Spleen (tissue), 13 donors: ENCODE measurements at places on chromosomes 5 and 9. TPM values are rescaled to one million over a fixed set of nuclear protein-coding genes. Genes with fewer than 3 reads are reported as not detected.

GRCh38 chr9:129761901-129762369, 9.1 kb upstream of the PTGES start:
- H3K27me3 ChIP-seq = no peaks in the 10 kb centered on the region
- peaks cover 20% of the 10 kb centered on the region for H3K4me1 ChIP-seq
- no peak for DNase-seq
- peak overlapping the region; percentile 67 for H3K27ac ChIP-seq
- H3K4me3 ChIP-seq = no peak overlapping the region
- H3K36me3 ChIP-seq = no peaks in the 10 kb centered on the region

DNA sequence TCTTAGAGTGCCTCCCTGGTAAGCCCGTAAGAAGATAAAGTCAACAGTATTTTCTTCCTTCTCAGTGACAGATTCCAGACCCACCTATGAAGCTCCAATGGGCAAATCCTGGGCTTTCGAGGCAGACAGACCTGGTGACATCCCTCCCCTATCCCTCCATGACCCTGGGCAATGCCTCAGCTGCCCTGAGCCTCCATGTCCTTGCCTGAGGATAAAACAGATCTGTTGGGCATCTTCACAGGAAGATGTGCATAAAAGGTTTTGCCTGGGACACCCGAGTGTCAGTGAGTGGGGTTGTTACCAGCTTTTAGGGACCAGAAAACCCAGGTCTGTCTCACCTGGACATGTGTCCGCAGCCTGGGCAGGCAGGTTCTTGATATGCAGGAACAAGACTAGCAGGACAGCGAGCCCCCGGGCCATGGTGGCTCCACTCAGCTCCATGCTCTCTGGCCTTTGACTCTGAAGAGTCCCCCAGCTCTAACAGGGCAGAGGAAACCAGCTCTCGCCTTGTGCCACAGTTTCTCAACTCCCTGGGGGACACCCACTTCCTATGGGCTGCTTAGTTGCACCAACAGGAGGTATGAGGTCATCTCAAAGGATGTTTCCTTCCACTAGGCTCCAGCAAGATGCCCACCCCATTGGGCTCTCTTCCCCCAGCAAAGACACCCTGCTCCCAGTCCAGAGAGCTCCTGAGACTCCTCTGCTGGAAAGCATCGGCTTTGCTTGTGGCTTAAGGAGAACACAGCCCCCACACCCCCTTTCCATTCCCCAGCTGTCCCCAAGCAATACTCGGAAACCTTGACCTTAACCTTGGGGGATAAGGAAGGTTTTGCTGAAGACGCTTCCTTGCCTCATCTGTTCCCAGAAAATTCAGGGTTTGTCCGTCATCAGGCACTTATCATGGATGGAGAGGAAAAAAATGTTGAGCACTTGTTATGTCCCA, at the start of gene FCN1:
Gene FCN1 (minus strand): TSS at position 482 of the 943 bp plus-strand sequence. CDS start 41 bp downstream, at position 441.
- peaks cover 45% of the 10 kb centered on the region for H3K4me1 ChIP-seq
- peak; percentile 75 for DNase-seq
- no peak within 1 kb of the TSS for H3K27ac ChIP-seq
- no peaks in the 10 kb centered on the region for H3K36me3 ChIP-seq

DNA sequence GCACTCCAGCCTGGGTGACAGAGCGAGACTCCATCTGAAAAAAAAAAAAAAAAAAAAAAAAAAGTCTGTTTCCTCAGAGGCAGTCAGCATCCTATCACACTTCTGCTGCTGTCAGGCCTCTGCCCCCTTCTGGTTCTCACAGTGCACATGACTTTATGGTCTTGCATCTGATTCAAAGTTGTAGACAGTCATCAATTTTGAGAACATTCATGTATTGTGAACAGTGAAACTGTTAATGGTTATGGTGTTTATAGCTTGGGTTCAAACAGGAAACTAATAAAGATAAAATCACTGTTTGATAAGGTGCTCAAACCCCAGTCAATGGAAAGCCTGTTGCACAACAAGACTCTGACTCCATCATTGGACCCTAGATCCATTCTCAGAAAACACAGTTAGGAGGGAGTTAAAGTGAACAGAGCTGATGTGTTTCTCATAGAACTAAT, 61.4 kb downstream of the FOXD1 start:
- H3K36me3 ChIP-seq = no peaks in the 10 kb centered on the region
- no peak overlapping the region for H3K4me3 ChIP-seq
- peaks cover 5% of the 10 kb centered on the region for H3K4me1 ChIP-seq

DNA sequence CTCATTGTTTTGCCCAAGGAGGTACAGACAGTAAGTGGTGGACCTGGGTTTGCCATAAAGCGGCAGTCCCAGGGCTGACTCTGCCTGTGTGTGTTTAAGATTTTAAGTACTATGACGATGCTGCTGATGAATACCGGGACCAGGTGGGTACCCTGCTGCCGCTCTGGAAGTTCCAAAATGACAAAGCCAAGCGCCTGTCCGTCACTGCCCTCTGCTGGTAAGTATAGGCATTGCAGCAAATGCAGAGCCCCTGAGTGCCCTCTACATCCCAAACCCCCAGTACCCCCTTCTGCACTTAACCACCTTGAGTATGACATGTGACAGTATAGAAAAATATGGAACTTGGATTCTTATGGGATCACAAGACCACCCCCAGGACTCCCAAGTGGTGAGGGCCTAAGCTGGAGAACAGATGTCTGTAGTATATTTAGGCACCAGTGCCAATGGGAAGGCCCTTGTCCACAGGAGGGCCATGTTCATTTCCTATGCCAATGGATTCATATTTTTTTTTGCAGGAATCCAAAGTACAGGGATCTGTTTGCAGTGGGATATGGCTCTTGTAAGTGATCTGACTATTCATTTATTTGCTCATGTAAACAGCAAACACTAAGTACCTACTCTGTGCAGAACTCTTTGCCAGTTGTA, 22.0 kb downstream of the ENHO start:
- no peak for DNase-seq
- H3K27me3 ChIP-seq = no peaks in the 10 kb centered on the region
- H3K36me3 ChIP-seq = no peaks in the 10 kb centered on the region
- H3K4me3 ChIP-seq = no peak overlapping the region
- H3K4me1 ChIP-seq = peaks cover 11% of the 10 kb centered on the region

- no peak overlapping the region for H3K27ac ChIP-seq
- no peaks in the 10 kb centered on the region for H3K36me3 ChIP-seq
Measured at GRCh38 chr5:1285883-1286291, 9.0 kb downstream of the TERT start.

GRCh38 chr5:41510176-41510831, at the start of gene PLCXD3:
Gene PLCXD3 (minus strand): TSS chr5:41510601. CDS start chr5:41510526, 75 bp downstream.
- peak within 1 kb of the TSS; percentile 39 for H3K4me3 ChIP-seq
- H3K36me3 ChIP-seq = no peaks in the 10 kb centered on the region
- H3K4me1 ChIP-seq = peaks cover 10% of the 10 kb centered on the region

DNA sequence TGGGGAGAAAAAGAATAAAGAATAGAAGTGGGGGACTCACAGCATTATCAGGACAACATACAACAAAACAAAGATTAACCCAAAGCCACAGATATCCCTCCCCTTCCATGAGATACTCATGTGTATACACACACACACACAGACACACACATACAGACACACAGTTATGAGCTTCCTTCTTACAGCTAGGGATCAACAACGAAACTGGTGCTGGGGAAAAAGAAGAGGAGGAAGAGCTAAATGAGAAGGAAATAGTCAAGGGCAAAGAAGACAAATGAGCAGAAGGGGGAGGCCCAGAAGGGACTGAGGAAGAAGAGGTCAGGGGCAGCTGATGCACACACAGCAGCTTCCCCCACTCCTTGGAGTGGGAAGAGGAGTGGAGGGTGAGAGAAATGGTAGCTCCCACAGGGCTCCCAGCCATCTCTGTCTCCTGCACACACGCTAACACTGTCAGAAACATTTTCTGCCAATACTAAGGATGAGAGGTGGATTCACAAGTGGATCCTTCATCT, 66.2 kb downstream of the SIL1 start:
- H3K27me3 ChIP-seq = no peaks in the 10 kb centered on the region
- no peak for DNase-seq
- no peaks in the 10 kb centered on the region for H3K36me3 ChIP-seq
- H3K4me3 ChIP-seq = no peak overlapping the region
- peak overlapping the region; percentile 76 for H3K27ac ChIP-seq
- peaks cover 6% of the 10 kb centered on the region for H3K4me1 ChIP-seq

DNA sequence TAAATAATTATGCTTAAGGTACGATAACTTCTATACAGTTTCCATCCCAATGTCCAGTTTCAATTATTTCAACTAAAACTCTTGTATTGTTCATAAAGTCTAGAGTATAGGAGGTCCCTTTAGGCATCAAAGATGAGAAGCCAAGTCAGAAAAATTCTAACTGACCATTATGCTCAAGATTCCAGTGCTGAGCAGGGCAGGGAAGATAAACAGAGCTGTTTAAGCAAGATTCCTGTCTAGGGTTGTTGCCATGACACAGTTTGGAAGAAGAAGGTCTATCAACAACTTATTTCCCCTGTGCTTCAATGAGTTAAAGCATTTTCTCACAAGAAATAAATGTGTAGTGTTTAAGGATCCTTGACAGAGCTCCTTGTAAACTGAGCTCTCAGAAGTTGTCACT, 48.9 kb upstream of the MTAP start:
- H3K4me1 ChIP-seq = no peaks in the 10 kb centered on the region
- H3K27ac ChIP-seq = no peak overlapping the region
- H3K36me3 ChIP-seq = no peaks in the 10 kb centered on the region
- H3K4me3 ChIP-seq = no peak overlapping the region

- H3K27me3 ChIP-seq = no peaks in the 10 kb centered on the region
- no peak for DNase-seq
- H3K27ac ChIP-seq = no peak overlapping the region
- no peak overlapping the region for H3K4me3 ChIP-seq
- no peaks in the 10 kb centered on the region for H3K4me1 ChIP-seq
Measured at GRCh38 chr5:112366987-112367386, 52.1 kb downstream of the EPB41L4A start.

DNA sequence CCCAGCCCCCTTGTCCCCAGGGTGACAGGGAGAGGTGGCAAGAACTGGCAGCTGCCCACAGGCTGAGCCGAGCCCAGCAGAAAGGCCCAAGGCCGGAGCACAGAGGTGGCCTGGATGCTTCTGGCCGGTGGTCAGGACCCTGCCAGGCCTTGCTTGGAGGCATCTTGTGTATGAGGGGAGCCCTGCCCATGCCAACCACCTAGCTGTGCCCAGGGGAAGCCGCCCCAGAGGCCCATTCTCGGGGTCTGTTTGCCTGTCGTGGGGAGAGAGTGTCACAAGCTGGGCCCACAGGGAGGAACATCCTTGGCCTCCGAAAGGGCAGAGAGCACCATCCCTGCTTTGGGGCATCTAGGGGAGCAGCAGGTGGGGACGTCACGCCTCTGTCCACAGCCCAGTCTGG, 10.0 kb downstream of the NKD2 start:
- H3K4me3 ChIP-seq = no peak overlapping the region
- no peaks in the 10 kb centered on the region for H3K4me1 ChIP-seq
- peak; percentile 66 for DNase-seq

- H3K36me3 ChIP-seq = no peaks in the 10 kb centered on the region
- H3K4me1 ChIP-seq = no peaks in the 10 kb centered on the region
- H3K4me3 ChIP-seq = no peak overlapping the region
- no peak overlapping the region for H3K27ac ChIP-seq
- DNase-seq = no peak
Measured at GRCh38 chr5:73996151-73996755, 370.3 kb downstream of the ARHGEF28 start.

- H3K4me3 ChIP-seq = no peak overlapping the region
- H3K27me3 ChIP-seq = peaks cover 11% of the 10 kb centered on the region
- H3K36me3 ChIP-seq = no peaks in the 10 kb centered on the region
Measured at GRCh38 chr5:175606409-175606808, 51.5 kb upstream of the HRH2 start.

- H3K36me3 ChIP-seq = peaks cover 84% of the 10 kb centered on the region
- H3K27ac ChIP-seq = no peak overlapping the region
- peaks cover 74% of the 10 kb centered on the region for H3K4me1 ChIP-seq
- peak; percentile 90 for DNase-seq
Measured at GRCh38 chr9:113590991-113591898, 127.7 kb downstream of the RGS3 start.

- no peak overlapping the region for H3K4me3 ChIP-seq
- no peak for DNase-seq
- H3K27ac ChIP-seq = no peak overlapping the region
- H3K27me3 ChIP-seq = peaks cover 40% of the 10 kb centered on the region
- no peaks in the 10 kb centered on the region for H3K36me3 ChIP-seq
- H3K4me1 ChIP-seq = peaks cover 21% of the 10 kb centered on the region
Measured at GRCh38 chr5:55218967-55219366, 8.1 kb downstream of the MCIDAS start.

DNA sequence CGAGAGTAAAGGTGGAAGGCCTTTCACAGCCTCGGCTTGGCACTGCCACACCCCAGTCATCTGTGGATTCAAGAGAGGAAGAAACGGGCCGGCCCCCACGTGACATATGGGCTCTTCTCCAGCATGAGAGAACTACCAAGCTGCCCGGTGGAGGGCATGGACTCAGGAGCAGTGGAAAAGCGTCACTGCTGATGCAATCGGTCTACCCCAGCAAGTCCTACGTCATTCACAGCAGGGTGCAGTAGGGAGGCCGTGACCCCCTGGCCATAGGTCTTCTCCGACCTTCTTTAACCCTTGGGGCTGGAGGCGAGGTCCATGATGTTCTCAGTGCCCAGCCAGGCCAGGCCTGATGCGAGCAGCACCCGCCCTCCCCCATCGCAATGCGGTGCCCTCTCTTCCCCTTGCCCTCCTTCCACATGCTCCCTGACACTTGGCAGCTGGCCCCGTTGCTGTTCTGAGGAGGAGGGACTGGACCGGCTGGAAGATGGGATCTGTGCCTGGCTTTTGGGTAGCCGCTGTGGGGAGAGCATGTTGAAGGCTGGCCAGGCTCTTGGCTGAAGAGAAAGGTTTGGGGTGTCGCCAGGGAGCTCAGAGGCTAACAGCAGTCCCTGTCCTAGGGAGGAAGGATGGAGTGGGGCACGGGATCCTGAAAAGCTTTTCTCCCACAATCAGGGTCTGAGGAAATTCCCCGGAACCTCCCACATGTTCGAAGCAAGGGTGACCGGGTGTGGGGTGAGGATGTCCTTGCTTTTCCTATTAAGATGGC, 89.8 kb downstream of the LIFR start:
- H3K4me1 ChIP-seq = peaks cover 67% of the 10 kb centered on the region
- no peaks in the 10 kb centered on the region for H3K27me3 ChIP-seq
- no peaks in the 10 kb centered on the region for H3K36me3 ChIP-seq
- H3K27ac ChIP-seq = peak overlapping the region; percentile 93
- DNase-seq = no peak

DNA sequence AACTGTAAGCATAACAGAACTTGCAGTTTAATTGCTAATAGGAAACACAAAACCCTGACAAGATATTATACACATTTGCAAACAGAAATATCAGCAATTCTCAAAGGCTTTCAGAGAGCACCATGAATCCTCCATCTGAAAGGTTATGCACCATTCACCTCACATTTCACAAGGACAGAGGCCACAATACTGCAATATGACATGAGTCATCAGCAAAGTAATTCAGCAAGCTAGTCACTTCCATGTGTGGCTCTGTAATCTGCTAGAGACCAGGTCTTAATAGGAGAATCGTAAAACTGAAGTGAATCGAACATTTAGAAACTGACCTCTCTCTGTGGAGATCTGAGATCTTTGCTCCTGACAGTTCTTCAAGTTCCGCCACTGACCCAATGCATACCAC, 28.3 kb downstream of the IARS1 start:
- H3K4me3 ChIP-seq = no peak overlapping the region
- H3K27ac ChIP-seq = no peak overlapping the region
- DNase-seq = no peak
- H3K27me3 ChIP-seq = no peaks in the 10 kb centered on the region
- peaks cover 100% of the 10 kb centered on the region for H3K36me3 ChIP-seq
- H3K4me1 ChIP-seq = no peaks in the 10 kb centered on the region

The TAS2R1 gene
- not detected for total RNA-seq

The FSD1L gene
- 5.1 TPM for total RNA-seq

The WDR5 gene
- total RNA-seq = 23.1 TPM

The HTR4 gene
- not detected for total RNA-seq

The CXXC5 gene
- 69.5 TPM for total RNA-seq

The TMEM171 gene
- total RNA-seq = 30.5 TPM

The QRFP gene
- total RNA-seq = not detected

The SAXO1 gene
- not detected for total RNA-seq

The WDR38 gene
- not detected for total RNA-seq
